ENCODE measurements at places on chromosomes 7 and 10.

- DNase-seq: no peak
Measured at GRCh38 chr10:102646610-102647442, 2.5 kb downstream of the TRIM8 start.

GRCh38 chr7:50580057-50580456, 14.9 kb upstream of the DDC start:
- DNase-seq: no peak

GRCh38 chr10:59324597-59324996, 37.8 kb downstream of the FAM13C start:
- DNase-seq: no peak

DNA sequence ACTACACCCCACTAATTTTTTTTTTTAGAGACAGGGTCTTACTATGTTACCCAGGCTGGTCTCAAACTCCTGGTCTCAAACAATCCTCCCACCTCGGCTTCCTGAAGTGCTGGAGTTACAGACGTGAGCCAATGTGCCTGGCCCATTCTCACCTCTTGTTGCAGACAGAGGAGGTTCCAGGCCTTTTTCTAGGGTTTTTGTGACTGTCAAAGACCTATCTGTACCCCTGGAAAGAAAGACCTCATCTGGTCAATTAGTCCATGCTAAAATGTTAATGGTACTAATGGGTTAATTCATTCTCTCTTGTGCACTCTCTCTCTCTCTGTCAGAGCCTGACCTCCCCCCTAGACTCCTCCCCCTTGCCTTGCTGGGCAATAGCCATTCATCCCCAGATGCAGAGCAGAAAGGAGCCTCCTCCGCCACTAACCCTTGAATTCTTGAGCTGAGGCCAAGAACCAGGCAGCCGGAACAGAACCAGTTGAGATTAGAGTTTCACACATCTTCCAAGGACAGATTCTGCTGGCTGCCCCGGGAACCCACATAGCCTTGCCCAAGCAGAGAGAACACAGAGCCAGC, 209.7 kb downstream of the SKIDA1 start:
- DNase-seq: no peak

DNA sequence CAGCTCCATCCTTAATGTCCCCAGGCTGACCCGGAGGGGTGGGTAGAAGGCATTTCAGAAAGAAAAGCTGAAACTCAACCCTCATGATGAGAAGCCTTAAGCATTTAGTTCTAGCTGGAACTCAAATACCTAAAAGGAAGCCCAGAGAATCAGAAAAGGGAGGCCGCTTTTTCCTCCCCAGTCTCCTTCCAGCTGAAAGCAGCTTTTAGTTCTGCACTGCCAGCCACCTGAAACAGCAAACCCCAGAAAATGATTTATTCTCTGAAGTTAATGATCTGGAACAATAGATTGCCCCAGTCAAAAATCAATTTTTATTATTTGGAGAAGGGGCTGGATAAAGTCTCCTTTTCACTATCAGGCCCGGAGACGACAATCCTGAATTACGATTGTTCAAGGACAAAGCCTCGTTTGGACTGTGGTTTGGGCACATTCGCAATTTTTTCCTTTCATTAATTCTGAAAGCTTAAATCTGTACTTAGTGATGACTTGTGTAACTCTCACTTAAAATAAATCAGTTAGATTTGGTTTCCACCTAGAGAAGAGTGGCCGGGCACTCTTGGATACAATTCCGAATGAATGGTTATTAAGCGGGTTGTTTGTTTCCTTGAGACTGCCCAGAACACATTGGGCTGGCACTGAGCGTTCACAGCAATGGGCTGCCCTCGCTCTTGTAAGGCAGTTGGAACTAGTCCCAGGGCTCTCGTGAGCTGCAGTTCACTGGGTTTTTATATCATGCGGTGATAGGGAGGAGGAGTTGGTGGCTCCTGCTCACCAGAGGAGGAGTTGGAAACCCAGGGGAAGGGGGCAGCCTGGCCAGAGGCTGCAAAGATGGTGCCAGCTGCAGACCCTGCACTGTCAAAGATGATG, 262.2 kb downstream of the CCSER2 start:
- DNase-seq: no peak

DNA sequence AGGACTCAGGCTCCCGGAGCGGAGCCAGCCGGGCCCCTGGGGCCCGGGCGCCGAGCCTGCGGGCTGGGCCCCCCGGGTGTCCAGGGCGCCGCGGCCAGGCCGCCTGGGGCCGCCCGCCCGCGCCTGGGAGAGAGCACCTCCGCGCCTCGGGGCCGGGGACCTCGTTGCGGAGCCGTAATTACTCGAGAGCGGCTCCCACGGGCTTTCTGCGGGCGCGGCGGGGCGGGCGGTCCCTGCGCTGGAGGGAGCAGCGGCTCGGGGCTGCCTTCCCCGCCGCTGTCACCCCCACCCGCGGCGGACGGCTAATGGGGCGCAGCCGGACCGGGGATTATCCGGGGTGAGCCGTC, 1.5 kb downstream of the GNB2 start:
- no peak for DNase-seq

DNA sequence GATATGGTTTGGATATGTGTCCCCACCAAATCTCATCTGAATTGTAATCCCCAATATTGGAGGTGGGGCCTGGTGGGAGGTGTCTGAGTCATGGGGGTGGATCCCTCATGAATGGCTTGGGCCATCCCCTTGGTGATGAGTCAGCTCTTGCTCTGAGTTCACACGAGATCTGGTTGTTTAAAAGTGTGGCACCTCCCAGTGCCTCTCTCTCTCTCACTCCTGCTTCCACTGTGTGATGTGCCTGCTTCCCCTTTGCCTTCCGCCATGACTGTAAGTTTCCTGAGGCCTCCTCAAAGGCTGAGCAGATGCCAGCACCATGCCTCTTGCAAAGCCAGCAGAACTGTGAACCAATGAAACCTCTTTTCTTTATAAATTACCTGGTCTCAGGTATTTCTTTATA, 4.8 kb upstream of the GCK start:
- no peak for DNase-seq

GRCh38 chr7:97390915-97391593, 273.6 kb downstream of the SDHAF3 start:
- no peak for DNase-seq

- DNase-seq: no peak
Measured at GRCh38 chr10:78758176-78758575, 310.6 kb upstream of the ZMIZ1 start.

GRCh38 chr7:115297656-115298055, 375.8 kb downstream of the MDFIC start:
- DNase-seq: no peak

DNA sequence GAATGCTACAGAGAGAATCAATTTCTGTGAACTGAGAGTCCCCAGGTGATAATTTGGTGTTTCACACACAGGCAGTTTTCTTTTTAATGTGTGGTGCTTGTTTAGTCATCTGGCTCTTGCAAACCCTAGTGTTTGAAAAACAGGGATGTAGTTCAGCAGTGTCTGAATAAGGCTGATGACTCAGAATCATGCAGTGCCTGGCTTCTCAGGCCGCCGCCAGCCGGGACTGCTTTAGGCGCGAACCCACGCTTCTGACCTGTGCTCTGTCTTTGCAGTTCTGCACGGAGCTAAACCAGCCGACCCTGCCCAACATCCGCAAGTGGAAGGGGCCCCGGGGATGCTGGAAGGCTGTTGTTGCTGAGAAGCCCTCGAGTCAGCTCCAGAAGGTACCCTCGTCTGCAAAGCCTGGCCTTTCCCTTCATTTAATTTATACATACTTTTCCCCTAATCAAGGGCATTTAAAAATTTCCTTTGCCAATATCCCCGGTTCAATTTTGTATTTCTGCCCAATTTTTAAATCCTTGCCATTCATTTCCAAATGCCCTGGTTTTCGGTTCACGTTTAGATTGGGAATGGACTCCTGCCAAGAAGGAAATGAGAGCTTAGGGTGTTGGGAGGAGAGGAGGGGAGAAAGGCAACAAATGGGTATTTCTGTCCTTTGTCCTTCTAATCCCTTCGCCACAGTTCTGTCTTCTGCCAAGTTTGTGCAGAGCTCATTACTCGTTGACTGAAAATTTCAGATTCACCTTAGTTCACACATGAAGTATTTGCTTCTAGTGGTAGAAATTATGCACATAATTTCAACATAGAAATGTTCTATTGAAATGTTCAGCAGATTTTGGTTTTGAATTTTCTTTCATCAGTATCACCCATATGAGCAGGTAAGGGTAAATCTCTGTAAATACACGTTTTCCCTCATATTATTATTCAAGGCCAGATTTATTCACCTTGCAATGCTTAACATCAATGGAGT, 108.5 kb upstream of the ANLN start:
- DNase-seq: no peak

- DNase-seq: no peak
Measured at GRCh38 chr10:43427166-43427825, 9.6 kb upstream of the ZNF487 start.

GRCh38 chr10:103614306-103615158, 121.0 kb downstream of the NEURL1 start:
- DNase-seq: no peak

DNA sequence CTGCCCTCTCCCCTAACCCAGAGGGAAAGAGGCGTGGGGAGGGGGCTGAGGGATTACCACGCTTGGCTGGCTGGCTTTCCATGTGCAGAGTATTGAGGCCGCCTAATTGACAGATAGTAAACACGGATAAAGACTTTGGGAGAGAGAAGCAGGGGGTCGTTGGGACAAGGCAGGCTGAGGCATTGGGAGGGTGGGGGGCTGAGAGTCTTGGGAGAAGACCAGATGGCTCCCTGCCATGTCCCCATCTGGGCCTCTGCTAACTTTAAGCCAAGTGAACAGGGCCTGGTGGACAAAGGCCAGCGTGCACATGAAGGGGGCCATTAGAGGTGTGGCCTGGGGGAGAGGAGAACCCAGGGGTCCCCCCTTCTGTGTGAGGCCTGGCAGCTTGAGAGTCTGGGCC, 55.4 kb upstream of the MXI1 start:
- no peak for DNase-seq

DNA sequence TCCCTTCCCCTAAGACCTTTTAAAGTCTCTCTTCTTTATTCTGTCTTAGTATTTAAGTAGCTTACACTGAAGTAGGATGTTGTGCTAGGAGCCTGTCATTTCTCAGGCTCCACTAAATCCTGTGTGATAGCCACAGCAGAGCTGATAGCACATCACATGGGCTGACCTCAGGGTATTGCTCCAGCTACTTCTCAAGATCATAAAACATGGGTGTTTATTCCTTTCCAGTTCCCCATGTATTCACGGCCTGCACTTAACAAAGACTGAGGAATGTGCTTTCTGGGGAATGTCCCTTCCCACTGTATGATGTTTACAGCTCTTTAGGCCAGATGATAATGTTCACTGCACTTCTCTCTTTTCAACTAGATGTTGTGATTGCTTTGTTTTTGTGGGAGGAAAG, 1086.8 kb downstream of the KCNMA1 start:
- no peak for DNase-seq

DNA sequence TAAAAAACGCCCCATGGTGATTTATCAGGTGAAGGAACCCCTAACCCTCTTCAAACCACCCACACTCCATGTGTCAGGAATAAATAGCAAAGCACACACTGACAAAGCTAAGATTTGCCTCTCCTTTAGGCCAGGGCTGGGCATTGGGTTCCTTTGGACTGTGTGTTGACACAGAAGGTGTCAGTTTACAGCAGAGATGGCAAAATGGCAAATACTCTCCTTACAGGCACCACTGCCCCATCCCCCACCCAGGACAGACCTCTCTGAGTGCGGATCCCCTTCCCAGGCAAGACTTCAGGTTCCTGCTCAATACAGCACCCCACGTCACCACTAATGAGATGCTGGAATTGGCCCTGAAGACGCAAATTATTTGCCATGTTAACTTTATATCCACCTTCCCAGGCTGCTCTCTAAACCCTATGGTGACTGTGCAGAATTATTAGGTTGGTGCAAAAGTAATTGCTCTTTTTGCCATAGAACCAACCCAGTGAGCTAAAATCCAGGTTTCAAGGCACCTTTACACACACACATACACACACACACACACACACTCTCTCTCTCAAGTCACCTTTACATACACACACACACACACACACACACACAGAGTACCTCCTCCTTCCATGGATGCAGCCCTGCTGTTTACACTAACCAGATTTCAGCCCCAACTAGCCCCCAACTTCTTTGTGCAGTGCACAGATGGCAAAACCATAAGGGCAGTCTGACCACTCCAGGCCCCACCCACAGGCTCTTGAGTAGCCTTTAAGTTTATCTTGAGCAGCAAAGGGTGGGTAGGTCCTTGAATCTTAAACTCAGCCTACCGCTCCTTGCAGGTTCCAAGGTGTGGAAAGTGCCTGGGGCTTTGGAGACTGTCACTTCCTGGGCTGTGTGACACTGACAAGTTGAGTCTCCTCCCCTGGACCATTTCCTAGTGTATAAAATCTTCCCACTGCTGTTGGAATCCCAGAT, 4.0 kb upstream of the ZCCHC24 start:
- no peak for DNase-seq

DNA sequence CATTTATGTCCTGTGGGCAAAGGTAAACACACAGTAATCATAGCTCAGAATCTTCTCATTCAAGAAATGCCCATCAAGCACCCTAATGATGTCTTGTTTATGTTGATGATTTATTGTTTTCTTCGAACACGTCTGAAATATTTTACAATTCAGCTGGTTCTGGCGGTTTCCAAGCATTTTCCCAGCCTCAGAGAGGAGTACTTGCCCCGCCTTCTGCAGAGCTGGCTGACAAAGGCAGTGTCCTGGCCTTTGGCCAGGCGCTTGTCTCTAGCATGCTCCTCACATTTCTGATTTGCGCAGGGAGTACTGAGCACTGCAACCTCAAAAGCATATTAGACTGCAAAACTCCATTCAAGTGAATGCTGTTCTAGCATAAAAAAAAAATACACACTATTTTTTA, 314.2 kb upstream of the GNAI1 start:
- DNase-seq: no peak

DNA sequence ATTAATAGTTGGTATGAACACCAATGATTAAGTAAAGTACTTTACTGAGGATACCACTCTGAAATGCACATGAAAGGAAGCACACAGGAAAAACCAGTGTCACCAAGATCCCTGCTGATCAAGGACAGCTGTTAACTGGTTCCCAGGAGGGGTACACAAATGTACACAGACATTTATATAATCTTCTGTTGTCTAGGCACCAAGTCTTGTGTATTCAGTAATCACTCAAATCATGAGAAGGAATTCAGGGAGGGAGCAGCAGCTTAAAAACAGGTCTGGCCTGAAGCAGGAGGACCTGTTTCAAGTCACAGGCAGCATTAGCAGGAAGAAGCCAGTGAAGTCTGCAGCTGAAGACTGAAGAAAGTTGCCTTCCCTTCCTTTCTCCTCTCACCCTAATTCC, 18.7 kb downstream of the MPP7 start:
- DNase-seq: no peak

DNA sequence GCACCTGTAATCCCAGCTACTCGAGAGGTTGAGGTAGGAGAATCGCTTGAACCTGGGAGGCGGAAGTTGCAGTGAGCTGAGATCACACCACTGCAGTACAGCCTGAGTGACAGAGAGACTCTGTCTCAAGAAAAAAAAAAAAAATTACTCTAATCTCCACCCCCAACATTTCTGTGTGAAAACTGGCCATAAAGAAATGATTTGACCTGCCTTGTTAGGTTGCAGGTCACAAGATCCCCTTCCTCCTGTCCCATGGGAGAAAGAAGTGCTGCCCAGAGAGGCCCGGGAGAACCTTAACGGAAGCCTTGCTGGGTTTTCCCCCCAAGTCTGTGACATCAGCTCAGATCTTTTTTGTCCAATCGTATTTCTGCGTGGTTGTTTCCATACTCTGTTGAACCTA, 8.7 kb upstream of the CALHM1 start:
- no peak for DNase-seq

Data from stimulated activated CD8-positive, alpha-beta memory T cell treated with anti-CD3 and anti-CD28 coated beads, Interleukin-2, amount 100 ng/mL, for 1 hour (primary cell).